ENCODE measurements at places on chromosomes 16 and 17. TPM values are rescaled to one million over a fixed set of nuclear protein-coding genes. Genes with fewer than 3 reads are reported as not detected.

GRCh38 chr16:72876981-72877373 is 171.0 kb downstream of the ZFHX3 start:
- DNase-seq, result no peak

DNA sequence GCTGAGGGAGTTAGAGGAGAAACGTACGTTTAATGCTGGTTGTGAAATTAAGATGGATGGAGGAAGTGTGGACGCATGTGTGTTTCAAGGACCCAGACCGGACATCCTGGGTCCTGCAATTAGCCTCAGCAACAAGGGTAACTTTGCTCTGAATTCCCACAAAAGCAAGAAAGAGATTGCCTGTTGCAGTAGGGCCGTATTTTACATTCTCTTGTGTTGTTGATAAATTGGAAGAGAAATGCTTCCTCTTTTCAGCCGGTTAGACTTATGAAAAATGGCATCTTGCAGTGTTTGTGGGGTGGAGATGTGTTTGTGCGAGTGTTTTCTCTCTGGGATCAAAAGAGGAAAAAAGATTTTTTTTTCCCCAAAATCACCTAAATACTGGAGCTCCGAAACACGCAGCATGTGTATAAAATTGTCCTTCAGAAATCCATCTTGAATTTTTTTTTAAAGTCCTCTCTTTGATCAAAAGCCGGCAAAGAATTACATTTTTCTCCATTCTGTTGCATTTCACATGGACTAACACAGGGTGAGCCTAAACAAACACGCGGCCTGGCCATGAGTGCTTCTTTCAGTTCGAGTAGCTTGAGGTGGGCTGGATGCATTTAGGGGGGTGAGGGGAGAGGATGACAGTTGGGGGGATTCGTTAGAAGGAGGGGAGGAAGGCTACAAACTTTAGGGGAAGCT is 251.6 kb downstream of the C16orf95 start:
- no peak for DNase-seq

ZNRF1 gene
- total RNA-seq, result 27.2 TPM

- DNase-seq, result no peak
These were observed 3.1 kb downstream of the SCNN1G start for GRCh38 chr16:23185656-23186055.

GRCh38 chr17:54172096-54172984 is 349.6 kb downstream of the KIF2B start:
- no peak for DNase-seq

DNA sequence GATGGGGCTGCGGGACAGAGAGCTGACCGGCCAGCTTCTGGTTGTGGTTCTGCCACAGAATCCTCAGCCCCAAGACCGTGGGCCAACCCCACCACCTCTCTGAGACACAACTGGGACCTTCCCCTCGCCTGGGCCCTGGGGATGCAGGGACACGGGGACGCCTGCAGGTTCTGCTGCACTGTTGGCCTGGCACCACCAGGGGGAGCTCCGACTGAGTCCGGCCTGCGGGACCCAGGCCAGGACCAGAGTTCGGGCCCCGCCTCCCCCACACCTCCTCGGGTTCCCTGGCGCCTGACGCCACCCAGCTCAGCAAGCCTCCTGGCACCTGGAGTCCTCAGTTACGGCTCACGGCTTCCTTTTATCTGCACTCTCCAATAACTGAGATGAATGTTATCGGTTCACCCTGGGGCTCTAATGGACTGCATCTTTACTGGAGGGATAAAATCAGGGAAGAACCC is 27.3 kb downstream of the TBC1D16 start:
- peak; percentile 71 for DNase-seq

DNA sequence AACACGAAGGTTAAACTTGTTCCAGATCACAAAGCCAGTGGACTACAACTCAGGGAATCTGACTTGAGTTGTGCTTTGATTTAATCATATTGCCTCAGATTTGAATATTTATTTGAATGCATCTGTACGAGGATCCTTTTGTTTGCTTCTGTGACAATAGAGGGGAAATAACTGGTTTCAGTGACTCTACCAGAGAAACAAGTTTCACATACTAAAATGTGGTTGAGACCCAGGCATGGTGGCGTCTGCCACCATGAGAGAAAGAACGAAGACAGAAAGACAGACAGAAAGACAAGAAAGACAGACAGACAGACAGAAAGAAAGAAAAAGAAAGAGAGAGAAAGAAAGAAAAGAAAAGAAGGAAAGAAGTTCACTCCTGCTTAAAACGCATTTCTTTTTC is 24.0 kb downstream of the YWHAE start:
- DNase-seq, result no peak

GRCh38 chr16:22321340-22322001 is 24.3 kb downstream of the POLR3E start:
- DNase-seq, result peak; percentile 55
